ENCODE measurements at places on chromosomes 6 and 20.
A peak's percentile ranks its signal among the peaks of the same experiment; 100 is the strongest.

DNA sequence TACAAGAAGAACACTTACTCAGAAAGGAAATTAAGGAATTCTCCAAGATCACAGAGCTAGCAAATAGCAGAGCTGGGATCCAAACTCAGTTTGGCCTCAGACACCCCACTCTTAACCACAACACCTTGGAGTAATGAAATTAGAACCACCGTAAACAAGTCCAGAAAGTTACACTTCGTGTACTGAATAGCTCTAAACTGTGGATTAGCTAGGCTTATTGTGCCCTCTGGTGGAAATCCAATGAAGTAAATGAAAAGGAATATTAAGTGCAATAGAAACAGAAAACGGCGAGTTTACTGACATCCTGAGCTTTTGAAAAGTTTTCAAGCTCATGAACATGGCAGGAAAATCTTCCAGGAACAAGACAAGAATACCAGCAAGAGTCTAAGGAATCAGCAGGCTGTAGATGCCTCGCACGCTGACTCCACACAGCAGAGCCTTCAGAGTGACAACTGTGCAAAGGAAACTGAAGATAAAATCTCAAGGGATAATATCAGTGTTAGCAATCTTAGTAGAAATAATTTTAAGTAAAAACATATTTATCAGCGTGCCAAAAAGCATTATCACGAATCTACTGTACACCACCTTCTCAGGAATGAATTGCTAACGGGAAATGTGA, 34.6 kb downstream of the FBXO5 start:
- DNase-seq: peak; percentile 29

GRCh38 chr6:105935416-105935815, 150.7 kb upstream of the PRDM1 start:
- no peak for DNase-seq

GRCh38 chr6:1997702-1998101, 247.7 kb downstream of the GMDS start:
- no peak for DNase-seq

- no peak for DNase-seq
These were observed 67.5 kb downstream of the ELOVL2 start for GRCh38 chr6:10976571-10976970.

GRCh38 chr6:34757687-34758274, 476 bp downstream of the SNRPC start:
- DNase-seq: no peak

GRCh38 chr6:3779574-3779849, 28.0 kb upstream of the PXDC1 start:
- DNase-seq: no peak

- peak; percentile 11 for DNase-seq
These were observed 143.6 kb downstream of the TFAP2B start for GRCh38 chr6:50962213-50962759.

GRCh38 chr6:90393232-90393884, 96.7 kb upstream of the BACH2 start:
- peak; percentile 47 for DNase-seq
